ENCODE measurements at places on chromosomes 13 and 19. TPM values are rescaled to one million over a fixed set of nuclear protein-coding genes. Genes with fewer than 3 reads are reported as not detected.

CATSPERD gene
- not detected for total RNA-seq

GRIN2D gene
- 0.08 TPM for total RNA-seq

DNA sequence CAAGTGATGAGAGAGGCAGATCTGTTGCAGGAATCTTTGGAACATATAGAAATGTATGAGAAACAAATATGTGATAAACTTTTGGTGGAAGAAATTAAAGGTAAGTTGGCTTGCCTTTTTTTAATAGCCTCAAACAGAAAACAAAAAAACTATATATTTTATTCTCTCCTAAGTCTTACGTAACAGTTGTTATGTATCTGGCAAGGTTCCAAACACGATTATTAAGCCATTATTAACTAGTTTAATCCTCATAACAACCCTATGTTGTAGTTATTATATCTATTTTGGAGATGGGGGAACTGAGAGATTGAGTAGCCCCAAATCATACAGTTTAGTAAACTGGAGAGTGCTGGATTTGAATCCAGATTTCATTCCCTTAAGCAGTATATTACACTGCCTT is 14.7 kb downstream of the NAA16 start:
- H3K27ac ChIP-seq = no peak overlapping the region
- H3K27me3 ChIP-seq = no peaks in the 10 kb centered on the region
- H3K36me3 ChIP-seq = peaks cover 56% of the 10 kb centered on the region
- peaks cover 32% of the 10 kb centered on the region for H3K4me1 ChIP-seq
- H3K4me3 ChIP-seq = no peak overlapping the region
- no peak for DNase-seq

LGI4 gene
- 0.13 TPM for total RNA-seq

DAND5 gene
- total RNA-seq = 0.21 TPM

DNA sequence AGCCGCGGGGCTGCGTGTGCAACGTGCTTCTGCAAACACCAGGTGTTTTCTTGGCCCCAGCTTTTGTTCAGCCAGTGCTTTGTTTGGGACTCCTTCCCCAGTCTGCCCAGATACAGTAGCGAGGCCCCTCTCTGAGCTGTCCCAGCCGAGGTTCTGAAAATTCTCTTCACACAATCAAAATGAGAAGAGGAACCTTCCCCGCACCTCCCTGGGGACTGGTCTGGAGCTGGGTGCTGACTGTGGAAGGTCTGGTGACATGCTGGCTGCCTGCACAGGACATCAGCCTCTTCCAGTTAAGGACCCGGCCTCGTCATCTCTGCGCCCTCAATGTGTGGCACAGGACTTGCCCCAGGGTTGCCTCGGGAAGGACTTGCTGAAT is 4.2 kb downstream of the ATP4A start:
- H3K27ac ChIP-seq = no peak overlapping the region
- peaks cover 8% of the 10 kb centered on the region for H3K4me1 ChIP-seq
- H3K4me3 ChIP-seq = no peak overlapping the region
- peaks cover 31% of the 10 kb centered on the region for H3K27me3 ChIP-seq

- H3K27me3 ChIP-seq = no peaks in the 10 kb centered on the region
- no peak for DNase-seq
- H3K36me3 ChIP-seq = no peaks in the 10 kb centered on the region
- H3K27ac ChIP-seq = no peak overlapping the region
- H3K4me1 ChIP-seq = no peaks in the 10 kb centered on the region
- H3K4me3 ChIP-seq = no peak overlapping the region
Observed at GRCh38 chr13:41401366-41401765, 56.0 kb upstream of the RGCC start.

PGLYRP2 gene
- total RNA-seq = not detected

- H3K27ac ChIP-seq = peak overlapping the region; percentile 82
- peaks cover 3% of the 10 kb centered on the region for H3K36me3 ChIP-seq
- peak overlapping the region; percentile 34 for H3K4me3 ChIP-seq
- DNase-seq = peak; percentile 42
- no peaks in the 10 kb centered on the region for H3K27me3 ChIP-seq
- H3K4me1 ChIP-seq = peaks cover 9% of the 10 kb centered on the region
Observed at GRCh38 chr13:33678906-33679657, 138.9 kb upstream of the RFC3 start.

DNA sequence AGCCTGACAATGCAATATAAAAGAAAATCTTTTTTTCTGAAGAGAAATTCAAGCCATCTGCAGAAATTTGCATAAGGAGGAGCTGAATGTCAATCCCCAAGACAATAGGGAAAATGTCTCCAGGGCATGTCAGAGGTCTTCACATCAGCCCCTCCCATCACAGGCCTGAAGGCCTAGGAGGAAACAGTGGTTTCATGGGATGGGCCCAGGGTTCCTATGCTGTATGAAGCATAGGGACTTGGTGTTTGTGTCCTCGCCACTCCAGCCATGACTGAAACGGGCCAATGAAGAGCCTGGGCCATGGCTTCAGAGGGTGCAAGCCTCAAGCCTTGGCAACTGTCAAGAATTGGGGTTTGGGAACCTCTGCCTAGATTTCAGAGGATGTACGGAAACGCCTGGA is 883.5 kb downstream of the UQCRFS1 start:
- no peak for DNase-seq
- no peak overlapping the region for H3K27ac ChIP-seq
- H3K4me3 ChIP-seq = no peak overlapping the region
- H3K27me3 ChIP-seq = no peaks in the 10 kb centered on the region
- H3K4me1 ChIP-seq = no peaks in the 10 kb centered on the region

LILRB1 gene
- total RNA-seq = 0.92 TPM

ESD gene
- total RNA-seq = 111 TPM

GRCh38 chr13:97212004-97212403 is 10.1 kb upstream of the MBNL2 start:
- H3K36me3 ChIP-seq = peaks cover 5% of the 10 kb centered on the region
- H3K27me3 ChIP-seq = no peaks in the 10 kb centered on the region
- H3K4me1 ChIP-seq = peaks cover 49% of the 10 kb centered on the region
- no peak overlapping the region for H3K4me3 ChIP-seq
- no peak overlapping the region for H3K27ac ChIP-seq

- H3K4me1 ChIP-seq = no peaks in the 10 kb centered on the region
- H3K27me3 ChIP-seq = peaks cover 2% of the 10 kb centered on the region
- no peak overlapping the region for H3K27ac ChIP-seq
- H3K4me3 ChIP-seq = no peak overlapping the region
Observed at GRCh38 chr13:39982745-39983144, 327.3 kb downstream of the COG6 start.

SPINT2 gene
- total RNA-seq = 31.5 TPM

- H3K27ac ChIP-seq = no peak overlapping the region
- no peaks in the 10 kb centered on the region for H3K4me1 ChIP-seq
- no peak overlapping the region for H3K4me3 ChIP-seq
Observed at GRCh38 chr13:95207769-95208366, 93.4 kb downstream of the ABCC4 start.

DNA sequence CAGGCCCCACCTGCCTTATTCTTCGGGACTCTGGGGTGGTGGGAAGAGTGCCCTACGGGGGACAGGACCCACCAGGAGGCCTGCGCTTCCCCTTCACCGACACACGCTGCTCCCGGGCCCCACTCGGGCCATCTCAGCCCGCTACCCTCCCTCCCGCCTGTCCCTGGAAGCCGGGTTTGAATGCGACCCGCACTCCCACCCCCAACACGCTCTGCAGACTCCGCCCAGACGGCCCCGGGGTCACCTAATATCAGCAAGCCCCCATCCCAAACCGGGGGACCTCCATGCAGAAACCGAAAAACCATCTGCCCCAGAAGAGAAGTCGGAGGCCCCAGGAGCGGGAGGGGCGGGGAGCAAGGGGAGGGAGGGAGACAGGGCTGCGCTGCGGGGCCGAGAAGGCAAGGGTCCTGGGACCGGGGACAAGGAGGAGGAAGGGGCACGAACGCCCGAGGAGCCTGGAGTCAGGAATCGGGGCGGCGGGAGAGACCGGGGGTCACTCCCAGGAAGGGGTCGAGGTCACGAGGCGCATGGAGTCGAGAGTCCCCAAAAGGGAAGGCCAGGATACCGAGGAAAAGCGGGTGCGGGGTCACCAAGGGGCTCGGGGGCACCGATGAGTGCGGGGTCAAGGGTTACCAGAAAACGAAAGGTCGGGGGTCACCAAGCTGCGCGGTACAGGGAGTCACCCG is 766 bp downstream of the SBNO2 start:
- peaks cover 37% of the 10 kb centered on the region for H3K4me1 ChIP-seq
- H3K27me3 ChIP-seq = no peaks in the 10 kb centered on the region
- peak; percentile 38 for DNase-seq
- H3K27ac ChIP-seq = peak overlapping the region; percentile 92
- H3K36me3 ChIP-seq = peaks cover 13% of the 10 kb centered on the region
- H3K4me3 ChIP-seq = peak overlapping the region; percentile 87

DNA sequence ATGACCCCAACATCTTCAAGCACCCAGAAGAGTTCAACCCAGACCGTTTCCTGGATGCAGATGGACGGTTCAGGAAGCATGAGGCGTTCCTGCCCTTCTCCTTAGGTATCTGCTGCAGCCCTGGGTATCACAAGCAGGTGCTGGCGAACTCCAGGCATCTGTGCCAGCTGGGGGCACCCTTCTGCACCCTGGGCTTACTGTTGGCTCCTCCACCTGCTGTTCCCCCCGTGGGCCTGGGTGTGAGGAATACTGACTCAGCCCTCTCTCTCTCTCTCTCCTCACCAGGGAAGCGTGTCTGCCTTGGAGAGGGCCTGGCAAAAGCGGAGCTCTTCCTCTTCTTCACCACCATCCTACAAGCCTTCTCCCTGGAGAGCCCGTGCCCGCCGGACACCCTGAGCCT is 13.0 kb downstream of the CYP2S1 start:
- no peak for DNase-seq
- peaks cover 8% of the 10 kb centered on the region for H3K4me1 ChIP-seq
- H3K36me3 ChIP-seq = no peaks in the 10 kb centered on the region
- H3K27ac ChIP-seq = no peak overlapping the region

- no peak for DNase-seq
- no peak overlapping the region for H3K27ac ChIP-seq
- no peaks in the 10 kb centered on the region for H3K36me3 ChIP-seq
- no peaks in the 10 kb centered on the region for H3K4me1 ChIP-seq
Observed at GRCh38 chr13:111519041-111519440, 198.6 kb downstream of the TEX29 start.

GRCh38 chr19:43438291-43439031 is 23.8 kb downstream of the TEX101 start:
- DNase-seq = no peak
- peaks cover 35% of the 10 kb centered on the region for H3K4me1 ChIP-seq
- no peaks in the 10 kb centered on the region for H3K27me3 ChIP-seq
- peaks cover 2% of the 10 kb centered on the region for H3K36me3 ChIP-seq
- peak overlapping the region; percentile 86 for H3K27ac ChIP-seq

GRCh38 chr19:1610579-1610978 is 5.3 kb upstream of the UQCR11 start:
- peaks cover 58% of the 10 kb centered on the region for H3K4me1 ChIP-seq
- H3K27me3 ChIP-seq = no peaks in the 10 kb centered on the region
- H3K27ac ChIP-seq = peak overlapping the region; percentile 46
- DNase-seq = no peak
- H3K36me3 ChIP-seq = peaks cover 33% of the 10 kb centered on the region

SMIM17 gene
- not detected for total RNA-seq

GRCh38 chr13:46640843-46641242 is 87.9 kb downstream of the LRCH1 start:
- H3K4me3 ChIP-seq = no peak overlapping the region
- peaks cover 25% of the 10 kb centered on the region for H3K4me1 ChIP-seq
- H3K27ac ChIP-seq = no peak overlapping the region
- DNase-seq = no peak
- no peaks in the 10 kb centered on the region for H3K27me3 ChIP-seq

F7 gene
- not detected for total RNA-seq

GRCh38 chr13:113928685-113929627 is 44.9 kb downstream of the C13orf46 start:
- no peak overlapping the region for H3K4me3 ChIP-seq
- H3K4me1 ChIP-seq = peaks cover 7% of the 10 kb centered on the region
- H3K27me3 ChIP-seq = peaks cover 18% of the 10 kb centered on the region
- H3K27ac ChIP-seq = no peak overlapping the region

ANKLE1 gene
- total RNA-seq = 10.7 TPM

GRCh38 chr13:110415669-110416068 is 108.6 kb downstream of the COL4A2 start:
- H3K4me3 ChIP-seq = no peak overlapping the region
- no peaks in the 10 kb centered on the region for H3K36me3 ChIP-seq
- no peak for DNase-seq

DNA sequence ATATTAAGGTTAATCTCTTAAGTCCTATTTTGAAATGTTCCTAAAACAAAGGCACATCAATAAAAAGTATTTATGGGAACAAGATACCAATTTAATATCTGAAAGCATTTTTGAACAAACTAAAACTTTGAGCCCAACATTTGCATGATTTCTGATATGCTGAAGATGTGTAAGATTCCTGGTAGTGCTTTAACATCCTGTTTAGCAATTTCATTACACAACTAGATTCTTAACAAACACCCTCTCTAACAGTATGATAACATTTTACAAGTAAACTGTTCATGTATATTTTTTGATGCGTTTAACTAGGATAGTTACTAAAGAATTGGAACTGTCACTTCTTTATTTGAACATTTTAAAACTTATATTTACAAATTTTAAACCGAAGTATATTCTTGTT is 63.9 kb downstream of the DACH1 start:
- H3K36me3 ChIP-seq = no peaks in the 10 kb centered on the region
- H3K4me1 ChIP-seq = no peaks in the 10 kb centered on the region
- no peak overlapping the region for H3K4me3 ChIP-seq
- no peak overlapping the region for H3K27ac ChIP-seq
- DNase-seq = no peak

DNA sequence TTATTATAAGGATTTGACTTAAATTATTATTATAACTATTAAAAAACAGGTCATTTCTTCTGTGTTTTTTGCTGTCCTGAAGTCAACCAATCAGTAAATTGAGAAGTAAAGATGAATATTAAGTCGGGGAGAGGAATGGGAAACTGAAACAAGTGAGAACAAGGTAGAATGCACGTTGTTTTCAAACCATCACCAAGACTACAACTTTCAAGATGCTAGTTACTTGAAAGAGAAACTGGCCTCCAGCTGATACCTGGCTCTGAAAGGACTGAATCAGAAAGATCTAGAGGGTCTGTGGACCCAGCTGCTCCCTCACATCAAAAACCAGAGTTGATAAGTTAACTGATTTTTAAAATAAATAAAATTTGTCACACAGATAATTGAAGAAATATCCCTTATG is 1301.5 kb upstream of the ATXN8OS start:
- H3K36me3 ChIP-seq = no peaks in the 10 kb centered on the region
- no peaks in the 10 kb centered on the region for H3K27me3 ChIP-seq
- no peak overlapping the region for H3K27ac ChIP-seq

DNA sequence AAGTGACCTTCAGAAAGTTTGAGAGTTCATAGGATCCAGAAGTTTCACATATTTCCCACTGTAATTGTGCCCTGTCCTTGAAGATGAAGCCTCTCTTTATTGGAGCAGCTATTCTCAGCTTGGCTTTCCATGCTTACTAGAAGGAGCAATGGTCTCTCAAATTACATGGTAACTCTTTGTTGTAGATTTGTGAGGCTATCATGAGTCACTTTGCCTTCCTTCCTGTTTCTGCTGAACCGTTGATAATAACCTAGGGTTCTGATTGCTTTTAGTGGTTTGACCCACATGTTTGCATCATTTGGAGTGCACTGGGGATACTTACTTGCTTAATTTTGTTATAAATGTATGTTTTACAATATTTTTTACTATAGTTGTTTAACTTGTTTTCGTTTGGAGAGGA is 772.9 kb upstream of the SLITRK6 start:
- no peaks in the 10 kb centered on the region for H3K4me1 ChIP-seq
- H3K36me3 ChIP-seq = no peaks in the 10 kb centered on the region
- DNase-seq = no peak
- no peak overlapping the region for H3K27ac ChIP-seq
- H3K27me3 ChIP-seq = no peaks in the 10 kb centered on the region
